ENCODE measurements at places on chromosomes 2 and 18.

GRCh38 chr2:224520064-224520463 lies 65.1 kb downstream of the CUL3 start:
- DNase-seq: no peak

- DNase-seq: no peak
These were observed 48.6 kb downstream of the CEP192 start for GRCh38 chr18:13039806-13040205.

DNA sequence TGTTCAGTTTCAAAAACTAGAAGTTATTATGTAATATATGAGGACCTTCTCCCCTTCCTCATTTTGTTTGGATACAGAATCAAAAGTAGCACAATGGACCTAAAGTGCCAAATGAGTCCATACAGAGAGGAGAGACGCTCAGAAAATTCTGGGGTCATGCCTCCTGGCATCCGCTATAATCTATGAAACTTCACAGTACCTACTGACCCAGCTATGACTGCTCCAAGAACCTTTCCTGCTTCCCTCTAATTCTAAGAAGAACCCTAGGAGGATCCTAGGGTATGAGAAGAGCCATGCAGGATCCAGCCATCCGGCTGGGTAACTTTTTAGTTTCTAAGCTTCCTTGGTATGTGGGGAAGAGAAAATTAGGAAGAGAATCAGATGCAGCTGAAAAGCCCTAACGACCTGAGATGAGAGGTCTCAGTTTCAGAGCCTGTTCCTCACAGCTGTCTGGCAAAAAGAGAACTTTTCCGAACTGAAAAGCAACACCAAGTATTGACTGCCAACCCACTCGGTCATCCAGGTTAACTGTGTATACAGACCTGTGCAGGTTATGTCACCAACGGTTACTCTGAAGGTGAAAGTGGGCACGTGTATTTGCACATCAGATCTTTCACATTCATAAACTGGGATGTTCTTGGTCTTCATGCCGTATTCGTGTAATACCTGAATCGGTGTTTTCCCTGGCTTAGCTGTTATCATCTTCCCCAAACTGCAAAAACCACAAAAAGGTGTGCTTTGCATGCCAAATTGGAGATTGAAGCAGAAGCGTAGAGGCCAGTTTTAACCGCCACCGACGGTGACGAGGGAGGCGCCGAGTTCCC lies 1.1 kb downstream of the PRKRA start:
- DNase-seq: no peak

- no peak for DNase-seq
These were observed 28.9 kb downstream of the SERTAD2 start for GRCh38 chr2:64624862-64625261.

DNA sequence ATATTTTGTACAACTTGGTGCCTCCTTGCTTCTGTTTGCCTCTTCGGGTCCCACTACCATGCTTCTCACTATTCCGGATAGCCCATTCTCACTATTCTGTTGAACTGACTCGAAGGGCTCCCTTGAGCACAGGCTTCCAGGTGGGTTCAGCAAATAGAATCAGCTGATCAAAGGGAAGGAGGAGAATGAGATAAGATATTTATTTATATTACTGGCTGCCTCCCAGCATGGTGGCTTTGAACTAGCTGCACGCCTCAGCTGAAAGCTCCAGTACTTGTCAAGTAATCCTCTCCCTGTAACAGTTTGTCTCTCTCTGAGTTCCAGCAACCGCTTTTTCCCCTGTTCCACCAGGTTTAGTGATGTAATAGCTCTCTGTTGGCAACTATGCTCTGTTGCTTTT lies 187.8 kb upstream of the HNRNPA3 start:
- no peak for DNase-seq

DNA sequence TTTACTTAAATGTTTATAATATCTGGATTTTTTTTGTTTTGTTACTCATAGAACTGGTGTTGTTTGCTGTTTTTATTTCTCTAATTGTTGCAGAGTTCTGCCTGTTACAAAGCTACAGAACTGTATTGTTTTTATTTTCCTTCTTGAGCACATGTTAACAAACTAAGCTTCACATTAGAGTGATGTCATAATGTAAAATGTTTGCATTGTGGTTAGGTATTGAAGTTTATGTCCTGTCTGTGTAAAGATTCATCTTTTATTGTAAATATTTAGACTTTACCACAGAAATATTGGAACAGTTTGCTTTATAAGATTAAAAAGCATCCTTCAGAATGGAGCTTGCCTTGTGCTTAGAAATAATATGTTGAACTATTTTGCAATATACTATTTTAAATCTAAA lies 67.7 kb downstream of the CLIP4 start:
- no peak for DNase-seq

Data from esophagus squamous epithelium (tissue), 5 donors.